ENCODE measurements at places on chromosomes 4 and X.

DNA sequence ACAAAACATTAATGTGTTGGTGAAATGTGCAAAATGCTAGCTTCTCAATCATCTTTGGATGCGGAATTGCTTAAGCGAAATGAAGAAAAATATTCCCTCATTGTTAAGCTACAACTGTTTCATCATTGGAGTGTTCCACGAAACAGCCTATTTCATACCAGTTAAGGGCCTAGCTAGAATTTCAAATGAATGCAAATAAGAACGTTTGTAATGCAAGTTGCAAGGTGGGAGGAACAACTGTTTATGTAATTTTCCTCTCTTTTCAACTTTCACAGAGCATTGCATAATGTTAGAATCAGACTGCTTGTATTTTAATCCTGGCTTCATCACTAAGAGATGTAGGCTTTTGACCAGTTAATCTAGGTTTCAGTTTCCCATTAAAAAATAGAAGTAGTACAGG lies 480.1 kb downstream of the IL1RAPL1 start:
- no peak for DNase-seq

DNA sequence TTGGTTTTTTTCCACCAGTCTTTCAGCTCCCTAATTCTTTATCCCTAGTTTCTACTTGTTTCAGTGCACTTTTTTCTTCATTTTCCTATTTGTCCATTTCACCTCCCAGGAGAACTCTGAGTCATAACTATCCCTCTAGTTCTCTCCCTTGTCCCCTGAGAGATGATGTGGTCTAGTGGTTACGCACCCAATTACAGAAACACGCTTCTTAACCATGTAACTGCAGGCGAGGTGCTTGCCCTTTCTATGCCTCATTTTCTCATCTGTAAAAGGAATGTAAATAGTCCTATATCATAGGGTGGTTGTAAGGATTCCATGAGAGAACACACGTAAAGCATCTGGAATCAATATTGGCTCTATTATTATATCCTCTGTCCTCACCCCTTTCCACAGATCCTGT lies 8.8 kb upstream of the GRPR start:
- no peak for DNase-seq

GRCh38 chr4:107034996-107035818 lies 906 bp downstream of the DKK2 start:
- no peak for DNase-seq

GRCh38 chr4:16583764-16584163 lies 314.7 kb downstream of the LDB2 start:
- DNase-seq = no peak

GRCh38 chrX:151745651-151746050 lies 11.1 kb downstream of the CNGA2 start:
- DNase-seq = no peak

GRCh38 chr4:6804082-6804752 lies 21.7 kb downstream of the KIAA0232 start:
- DNase-seq = no peak
